ENCODE measurements at places on chromosomes 7 and 10.

GRCh38 chr7:43753271-43753810 is 5.1 kb upstream of the BLVRA start:
- DNase-seq: no peak

DNA sequence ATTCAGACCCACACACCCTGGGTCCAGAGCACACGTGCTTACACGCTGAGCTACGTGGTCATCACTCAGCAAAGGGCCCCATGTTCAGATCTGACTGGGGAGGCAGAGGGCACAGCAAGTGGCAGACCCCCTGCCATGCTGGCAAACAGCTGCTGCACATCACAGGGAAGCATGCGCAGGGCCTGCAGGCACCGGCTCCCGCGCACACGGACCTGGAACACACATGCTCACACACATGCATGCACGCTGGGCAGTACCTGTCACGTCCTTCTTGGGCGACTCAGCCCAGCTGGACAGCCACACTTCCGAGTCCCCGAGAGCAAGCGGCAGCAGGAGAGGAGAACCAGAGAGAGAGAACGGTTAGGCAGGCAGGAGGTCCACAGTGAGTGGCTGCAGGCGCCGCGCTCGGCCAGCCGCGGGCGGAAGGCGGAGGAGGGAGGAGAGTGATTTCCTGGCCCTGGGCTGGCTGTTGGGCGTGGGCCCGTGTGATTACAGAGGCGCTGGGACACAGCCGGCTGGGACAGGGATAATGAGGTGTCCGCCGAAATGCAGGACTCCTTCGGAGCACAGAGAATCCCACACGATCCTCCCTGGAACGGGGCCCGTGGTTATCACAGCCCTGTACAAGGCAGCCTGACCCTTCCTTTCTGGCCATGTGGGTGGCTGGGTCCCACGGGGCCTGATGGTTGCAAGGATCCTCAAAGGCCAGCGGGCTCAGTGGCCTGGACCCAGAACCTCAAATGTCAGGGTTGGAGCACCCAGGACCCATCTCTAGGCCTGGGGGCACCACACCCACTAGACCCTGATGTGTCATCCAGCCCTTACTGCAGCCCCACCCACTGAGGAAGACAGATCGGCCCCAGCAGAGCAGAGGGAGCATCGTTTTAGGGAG is 175.1 kb downstream of the NEURL1 start:
- no peak for DNase-seq

DNA sequence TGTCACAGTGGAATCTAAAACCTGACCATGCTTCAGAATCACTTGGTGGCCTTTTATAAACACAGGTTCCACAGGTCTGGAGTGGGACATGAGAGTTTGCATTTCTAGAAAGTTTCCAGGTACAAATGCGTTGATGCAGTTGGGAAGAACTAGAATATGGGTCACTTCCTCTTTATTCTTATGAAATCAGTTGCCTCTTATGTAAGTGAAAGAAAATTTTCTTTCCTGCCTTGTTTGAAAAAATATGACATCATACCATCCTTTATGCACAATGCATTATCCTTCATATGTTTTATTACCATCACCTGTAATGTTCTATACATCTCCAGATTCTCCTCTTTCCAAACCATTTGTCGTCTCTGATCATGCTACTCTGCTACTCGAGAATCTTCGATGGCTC is 44.0 kb downstream of the PLXNA4 start:
- no peak for DNase-seq

- DNase-seq: no peak
These were observed 21.5 kb downstream of the PDGFA start for GRCh38 chr7:497946-498655.

DNA sequence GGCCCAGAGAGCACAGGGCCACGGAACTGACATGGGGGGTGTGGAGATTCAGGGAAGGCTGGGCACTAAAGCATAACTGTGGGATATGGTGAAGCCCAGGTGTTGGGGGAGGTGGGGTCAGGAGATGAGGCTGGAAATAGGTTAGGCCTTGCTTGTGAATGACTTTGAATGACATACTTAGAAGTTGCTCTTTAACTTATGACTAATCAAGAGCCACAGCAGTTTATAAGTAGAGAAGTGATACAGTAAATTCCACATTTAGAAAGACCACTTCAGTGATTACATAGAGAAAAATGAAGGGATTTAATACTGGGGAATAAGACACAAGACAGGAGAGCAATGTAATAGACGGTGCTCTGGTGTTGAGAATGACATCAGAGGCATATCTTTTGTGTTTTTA is 120.8 kb upstream of the SEC61G start:
- no peak for DNase-seq

DNA sequence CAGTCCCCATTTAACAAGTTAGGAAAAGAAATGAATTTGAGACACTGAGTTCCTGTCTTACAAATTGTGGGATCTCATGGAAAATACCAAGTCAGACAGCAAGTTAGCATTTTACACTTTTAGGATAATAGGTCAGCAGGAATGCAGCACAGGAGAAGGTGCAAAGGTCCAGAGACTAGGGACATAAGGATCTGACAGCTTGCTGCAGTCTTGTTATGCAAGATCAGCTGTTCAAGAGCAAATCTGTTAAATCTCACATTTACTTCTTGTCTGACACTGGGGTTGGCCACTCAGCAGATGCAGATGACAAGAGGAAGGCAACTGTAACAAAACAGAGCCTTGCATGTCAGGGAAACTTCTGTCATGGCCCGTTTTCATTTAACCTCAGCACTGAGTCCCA is 239.6 kb downstream of the PHF14 start:
- peak; percentile 22 for DNase-seq

DNA sequence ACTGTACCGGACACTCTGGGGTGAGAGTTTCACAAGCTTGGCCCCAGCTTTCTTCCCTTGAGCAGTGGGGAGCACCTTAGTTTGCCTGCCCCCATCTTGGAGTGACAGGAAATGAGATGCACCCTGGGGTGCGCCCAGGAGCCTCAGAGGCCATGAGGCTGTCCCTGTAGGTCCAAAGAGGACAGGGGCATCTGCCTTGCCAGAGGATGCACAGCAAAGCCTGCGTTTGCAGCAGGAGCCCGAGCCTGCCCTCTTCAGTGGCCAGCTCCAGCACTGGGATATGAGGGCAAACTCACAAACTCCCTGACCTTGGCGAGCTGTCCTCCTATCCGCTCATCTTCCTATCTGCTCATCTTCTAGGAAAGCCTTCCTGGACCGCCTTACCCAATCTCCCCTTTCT is 79.5 kb downstream of the PROSER2 start:
- no peak for DNase-seq

DNA sequence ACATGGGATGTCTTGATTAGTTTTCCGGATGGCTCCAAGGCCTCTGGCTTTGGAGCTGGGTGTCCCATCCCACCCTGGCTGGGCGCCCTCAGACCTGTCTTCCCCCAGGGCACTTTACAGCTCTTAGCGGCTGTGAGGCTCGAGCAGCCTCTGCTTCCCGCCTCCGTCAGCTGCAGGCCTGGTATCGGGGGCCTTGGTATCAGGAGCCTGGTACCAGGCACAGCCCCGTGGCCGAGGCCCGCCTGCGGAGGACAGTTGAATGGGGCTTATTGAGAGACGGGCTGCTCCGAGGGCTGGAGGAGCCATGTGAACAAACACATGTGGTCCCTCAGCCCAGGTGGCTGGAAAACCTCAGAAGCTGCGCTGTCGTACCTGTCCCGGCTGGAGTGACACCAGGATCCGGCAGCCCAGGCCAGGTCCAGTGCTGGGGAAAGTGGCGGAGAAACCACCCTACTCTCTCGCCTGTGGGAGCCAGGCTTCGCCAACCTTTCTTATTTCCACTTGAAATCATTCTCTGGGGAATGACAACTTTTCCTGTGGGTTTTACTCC is 23.9 kb upstream of the AP5Z1 start:
- no peak for DNase-seq

GRCh38 chr7:75969182-75969581 is 25.2 kb downstream of the TMEM120A start:
- no peak for DNase-seq

GRCh38 chr7:32177232-32177631 is 107.0 kb upstream of the PDE1C start:
- DNase-seq: no peak

DNA sequence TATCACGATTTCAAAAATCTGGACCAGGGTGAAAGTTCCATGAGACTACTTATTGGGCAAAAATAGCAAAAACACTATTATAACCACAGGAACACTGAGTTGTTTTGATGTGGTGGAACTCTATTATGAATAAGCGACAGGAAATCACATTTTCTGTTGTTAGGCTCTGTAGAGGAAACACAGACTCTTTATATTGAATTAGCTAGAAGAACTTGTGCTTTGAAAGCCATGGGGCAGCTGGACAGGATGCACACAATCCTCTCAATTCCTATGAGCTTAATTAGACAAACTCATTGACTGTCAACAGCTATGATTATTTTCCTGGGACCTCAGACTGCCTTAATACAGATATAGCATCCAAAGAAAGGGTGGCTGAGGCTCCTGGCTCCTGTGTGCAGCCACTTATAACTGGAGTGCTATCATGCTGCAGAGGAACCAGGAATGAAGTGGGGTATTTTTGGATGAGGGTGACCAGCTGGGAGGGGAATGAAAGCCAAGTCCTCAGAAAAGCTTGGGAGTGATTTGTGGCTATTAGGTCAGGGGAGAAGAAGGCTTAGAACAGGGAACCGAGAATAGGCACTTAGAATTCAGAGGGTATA is 657.3 kb downstream of the TYW1 start:
- peak; percentile 15 for DNase-seq

DNA sequence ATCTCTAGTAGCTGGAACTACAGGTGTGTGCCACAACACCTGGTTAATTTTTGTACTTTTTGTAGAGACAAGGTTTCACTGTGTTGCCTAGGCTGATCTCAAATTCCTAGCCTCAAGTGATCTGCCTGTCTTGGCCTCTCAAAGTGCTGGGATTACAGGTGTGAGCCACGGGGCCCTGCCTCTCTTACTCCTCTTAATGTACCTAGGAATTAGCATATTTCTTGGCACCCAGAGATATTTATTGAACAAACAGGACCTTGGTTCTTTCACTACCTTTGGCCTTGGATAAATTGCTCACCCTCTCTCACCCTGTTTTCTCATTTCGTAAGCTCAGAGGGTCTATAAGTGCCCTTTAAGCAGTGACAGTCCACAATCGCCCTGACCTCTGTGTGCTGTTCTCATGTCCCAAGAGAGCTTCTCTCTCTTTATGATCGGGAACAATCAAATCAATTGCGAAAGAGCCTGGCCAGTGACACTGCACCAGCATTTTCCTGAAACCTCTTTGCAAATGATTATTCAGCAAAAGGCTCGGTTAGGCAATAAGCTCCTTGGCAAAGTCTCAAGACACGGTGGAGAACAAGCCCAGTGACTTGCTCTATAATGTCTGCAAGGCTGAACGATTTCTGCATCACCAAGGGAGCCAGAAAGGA is 117.7 kb downstream of the APBB1IP start:
- DNase-seq: no peak

DNA sequence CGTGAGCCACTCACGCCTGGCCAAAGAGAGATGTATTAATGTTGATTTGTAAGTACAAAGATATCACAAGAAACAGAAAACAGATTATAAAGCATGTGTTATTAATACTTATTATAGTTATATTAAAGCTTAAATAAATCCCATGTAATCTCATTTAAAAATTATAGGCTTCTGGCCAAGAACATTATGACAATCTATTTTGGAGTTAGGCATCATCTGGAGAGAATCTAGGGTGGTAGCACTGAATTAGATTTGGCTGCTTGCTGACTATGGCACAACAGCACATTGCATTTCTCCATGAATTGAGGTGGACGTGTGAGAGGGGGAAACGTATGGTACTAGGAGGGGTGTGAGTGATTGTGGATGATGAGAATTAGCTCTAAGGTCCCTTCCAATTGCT is 16.8 kb upstream of the SLC16A12 start:
- no peak for DNase-seq

- DNase-seq: no peak
These were observed 141.6 kb downstream of the PRKAG2 start for GRCh38 chr7:151735186-151735850.

- no peak for DNase-seq
These were observed 79.5 kb downstream of the CACNA2D1 start for GRCh38 chr7:82364048-82364447.

DNA sequence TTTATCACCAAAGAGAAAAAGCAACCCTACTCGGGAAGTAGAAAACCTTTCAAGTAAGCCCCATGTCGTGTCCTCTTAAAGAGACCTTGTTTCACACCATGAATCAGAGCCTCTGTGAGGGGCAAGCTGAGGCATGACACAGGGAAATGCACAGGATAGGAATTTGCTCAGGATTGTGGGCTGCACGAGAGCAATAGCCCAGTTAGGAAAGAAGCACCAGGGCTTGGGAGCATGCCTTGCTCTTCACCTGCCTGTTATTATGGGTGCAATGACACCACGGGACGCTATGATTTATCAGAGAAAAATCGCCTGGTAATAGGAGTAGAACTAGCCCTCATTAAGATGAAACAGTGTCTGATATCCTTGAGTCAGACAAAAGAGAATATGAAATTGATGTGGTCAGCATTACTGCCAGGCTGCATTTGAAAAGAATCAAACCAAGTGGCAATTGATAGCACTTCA is 562.9 kb upstream of the NRP1 start:
- DNase-seq: no peak

DNA sequence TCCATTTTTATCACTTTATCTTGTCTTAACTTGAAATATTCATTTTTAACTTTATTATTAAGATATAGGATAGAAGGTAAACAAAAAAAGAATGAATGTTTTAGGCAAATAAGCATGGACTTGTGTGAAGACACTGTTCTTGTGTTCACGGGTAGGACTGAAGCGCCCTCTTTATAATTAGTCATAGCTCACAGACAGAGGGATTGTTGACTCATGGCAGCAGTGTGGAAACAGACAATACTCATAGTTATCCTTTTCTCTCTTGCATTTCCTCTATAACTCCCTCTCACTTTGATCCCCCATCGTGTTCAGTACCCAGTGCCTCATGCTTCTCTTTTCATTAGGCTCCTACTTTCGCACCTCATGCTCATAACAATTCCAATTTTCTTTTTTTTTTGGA is 731.8 kb downstream of the PHTF2 start:
- peak; percentile 52 for DNase-seq

- DNase-seq: no peak
These were observed 61.5 kb upstream of the NKX6-2 start for GRCh38 chr10:132847416-132847777.

- DNase-seq: no peak
These were observed 186.9 kb downstream of the AHR start for GRCh38 chr7:17485368-17485767.

DNA sequence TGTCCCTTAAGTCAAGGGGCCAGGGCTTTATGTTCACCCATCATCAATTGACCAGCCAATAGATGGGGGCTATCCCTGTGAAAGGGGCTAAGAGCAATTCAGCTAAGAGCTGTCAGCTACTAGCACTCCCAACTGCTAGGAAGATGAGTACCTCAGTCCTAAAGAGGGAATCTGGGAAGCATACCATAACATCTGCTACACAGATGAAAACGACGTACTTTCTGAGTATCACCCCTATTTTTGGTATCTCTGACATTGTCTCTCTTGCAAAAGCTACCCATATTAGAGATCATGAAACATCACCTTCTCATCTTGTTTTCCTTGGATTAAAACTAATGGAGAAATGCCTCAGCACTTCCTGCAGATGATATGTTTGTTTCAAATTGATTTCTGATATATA is 7.5 kb upstream of the SMNDC1 start:
- no peak for DNase-seq

All from NCI-H82 (cell line).